Esophagus muscularis mucosa (tissue), 4 donors: ENCODE measurements at places on chromosomes 6 and 20. TPM values are rescaled to one million over a fixed set of nuclear protein-coding genes. Genes with fewer than 3 reads are reported as not detected.

ALDH5A1 gene
- total RNA-seq, result 3.5 TPM

KIFC1 gene
- total RNA-seq, result 0.39 TPM

NKX2-2 gene
- not detected for total RNA-seq

HLA-DQA1 gene
- 0.97 TPM for total RNA-seq

SIGLEC1 gene
- 18.7 TPM for total RNA-seq

DNA sequence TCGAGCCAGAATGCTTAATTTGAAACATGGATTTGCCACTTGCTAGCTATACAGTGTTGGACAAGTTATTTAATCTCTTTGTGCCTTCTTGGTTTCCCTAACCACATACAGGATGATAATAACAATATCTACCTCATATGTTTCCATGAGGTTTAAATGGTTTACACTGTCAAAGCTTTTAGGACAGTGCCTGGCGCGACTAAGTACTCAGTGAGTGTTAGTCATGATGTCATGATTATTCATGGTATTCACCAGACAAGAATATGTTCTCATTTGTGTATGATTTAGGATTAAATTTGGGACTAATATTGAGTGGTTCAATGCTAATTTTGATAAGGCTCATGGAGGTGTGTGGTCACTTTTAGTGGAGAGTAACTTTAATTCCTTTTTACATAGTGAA is 167.4 kb downstream of the EYA4 start:
- H3K4me3 ChIP-seq, result no peak overlapping the region
- H3K36me3 ChIP-seq, result no peaks in the 10 kb centered on the region
- H3K27ac ChIP-seq, result no peak overlapping the region
- no peaks in the 10 kb centered on the region for H3K27me3 ChIP-seq
- no peak for DNase-seq

- H3K27me3 ChIP-seq, result peaks cover 97% of the 10 kb centered on the region
- H3K27ac ChIP-seq, result no peak overlapping the region
- DNase-seq, result peak; percentile 89
- no peaks in the 10 kb centered on the region for H3K36me3 ChIP-seq
- no peaks in the 10 kb centered on the region for H3K4me1 ChIP-seq
Observed at GRCh38 chr6:50826803-50827202, 8.1 kb downstream of the TFAP2B start.

DNA sequence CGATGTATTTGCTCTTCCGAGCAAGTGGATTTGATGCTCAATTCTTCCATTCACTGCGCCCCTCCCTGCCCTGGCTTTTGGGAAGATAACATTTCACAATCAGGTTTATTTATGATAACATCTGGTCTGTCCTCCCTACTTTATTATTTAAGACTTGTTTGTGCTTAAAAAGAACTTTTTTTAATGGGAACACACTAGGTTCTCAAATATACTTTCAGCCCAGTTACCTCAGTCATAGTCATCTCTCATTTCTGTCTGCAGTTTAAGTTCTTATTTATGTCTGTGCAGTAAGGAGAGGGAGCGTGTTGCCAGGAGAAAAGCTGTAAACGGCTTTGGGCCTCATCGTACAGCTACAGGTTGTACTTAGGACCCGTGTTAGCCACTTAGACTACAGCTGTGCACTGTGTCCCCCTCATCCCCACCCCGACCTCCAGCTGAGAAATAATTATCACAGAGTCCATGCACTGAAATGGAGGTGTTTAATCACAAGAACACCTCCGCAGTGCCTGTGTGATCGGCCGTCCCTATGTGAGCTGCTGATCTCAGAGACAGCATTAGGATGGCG is 99.3 kb downstream of the RPP40 start:
- peaks cover 8% of the 10 kb centered on the region for H3K4me1 ChIP-seq
- H3K27me3 ChIP-seq, result no peaks in the 10 kb centered on the region
- no peak for DNase-seq

DNA sequence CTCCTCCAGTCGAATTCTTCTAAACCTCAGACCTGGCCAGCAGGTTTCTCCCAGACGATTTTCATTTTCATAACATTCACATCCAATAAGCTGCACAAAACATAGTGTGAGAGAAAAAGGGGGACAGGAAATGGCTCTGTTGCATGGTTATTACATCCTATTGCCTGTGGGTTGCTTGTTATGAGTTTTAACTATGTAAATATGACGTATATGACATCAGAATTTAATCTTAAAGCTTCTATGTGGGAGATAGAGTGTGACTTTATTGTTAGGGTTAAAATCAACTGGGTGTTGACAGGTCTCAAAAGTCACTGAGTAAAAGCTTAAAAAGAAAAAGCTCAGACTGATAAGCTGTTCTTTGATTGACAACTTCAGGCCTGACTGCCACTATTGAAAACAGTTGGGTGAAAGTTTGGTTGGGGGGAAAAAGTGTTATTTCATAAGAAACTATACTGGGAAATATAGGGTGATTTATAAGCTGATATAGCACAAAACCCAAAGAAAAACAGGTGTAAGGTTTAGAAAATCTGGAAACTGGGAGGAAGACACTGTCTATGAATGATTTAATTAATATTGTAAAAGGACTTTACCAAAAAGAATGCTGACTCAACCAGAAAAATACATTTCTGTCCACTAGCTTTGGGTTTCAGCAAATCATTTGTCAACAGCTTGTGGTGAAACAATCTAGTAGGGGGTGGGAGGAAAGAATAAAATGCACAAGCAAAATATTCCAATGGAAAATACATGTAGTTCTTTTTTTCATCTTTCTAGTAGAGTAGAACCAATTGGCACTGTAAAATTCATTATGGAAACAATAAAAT is 134.1 kb upstream of the CEP162 start:
- no peaks in the 10 kb centered on the region for H3K36me3 ChIP-seq
- H3K4me1 ChIP-seq, result no peaks in the 10 kb centered on the region
- H3K4me3 ChIP-seq, result no peak overlapping the region
- no peak for DNase-seq
- no peaks in the 10 kb centered on the region for H3K27me3 ChIP-seq
- no peak overlapping the region for H3K27ac ChIP-seq

DNA sequence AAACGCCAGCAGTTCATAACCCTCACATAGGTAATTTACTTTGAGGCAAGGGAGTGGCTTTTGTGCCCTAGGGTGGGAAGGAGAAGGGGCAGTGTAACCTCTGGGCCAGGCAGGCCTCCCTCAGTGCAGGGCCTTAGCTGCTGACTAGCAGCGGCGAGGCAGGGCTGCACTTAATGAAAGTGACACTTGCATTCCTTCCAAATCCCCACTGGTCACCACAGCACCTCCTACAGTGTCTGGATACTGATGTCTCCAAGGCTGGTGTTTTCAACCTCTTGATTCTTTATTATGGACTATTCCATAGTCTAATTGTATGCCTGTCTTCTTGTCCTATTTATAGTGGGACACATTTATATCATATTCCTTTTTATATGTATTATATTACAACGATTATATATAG is 152.7 kb downstream of the LY86 start:
- peaks cover 31% of the 10 kb centered on the region for H3K27me3 ChIP-seq
- no peaks in the 10 kb centered on the region for H3K4me1 ChIP-seq
- H3K27ac ChIP-seq, result no peak overlapping the region
- no peaks in the 10 kb centered on the region for H3K36me3 ChIP-seq

DNA sequence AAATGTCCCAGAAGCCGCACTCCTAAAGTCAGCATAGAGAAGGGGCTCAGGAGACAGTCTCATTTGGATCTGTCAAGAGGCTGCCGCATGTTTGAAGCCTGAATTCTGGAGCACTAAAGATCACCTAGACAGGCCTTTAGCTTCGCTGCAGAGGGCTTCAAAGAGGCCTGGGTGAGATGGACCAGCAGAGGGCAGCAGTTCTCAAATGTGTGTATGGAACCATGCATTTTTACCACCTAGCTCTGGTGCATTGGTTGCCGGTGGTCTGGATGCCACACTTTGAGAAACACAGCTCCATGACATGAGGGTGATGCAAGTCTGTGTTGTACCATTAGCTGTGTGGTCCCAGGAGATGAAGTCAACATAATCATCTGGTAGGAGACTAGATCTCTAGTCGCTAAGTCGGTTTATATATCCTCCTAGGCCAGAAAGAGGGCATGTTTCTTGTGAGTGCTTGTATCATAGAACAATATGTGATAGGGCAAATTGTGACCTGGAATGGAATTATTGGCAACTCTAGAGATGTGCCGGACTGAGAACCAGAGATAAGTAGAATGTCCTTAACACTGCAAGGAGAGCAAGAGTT is 64.8 kb downstream of the KIAA0319 start:
- no peaks in the 10 kb centered on the region for H3K27me3 ChIP-seq
- H3K4me3 ChIP-seq, result no peak overlapping the region
- H3K36me3 ChIP-seq, result no peaks in the 10 kb centered on the region
- no peak for DNase-seq
- H3K27ac ChIP-seq, result no peak overlapping the region

GRCh38 chr20:53755733-53756531 is 162.3 kb upstream of the ZNF217 start:
- no peaks in the 10 kb centered on the region for H3K27me3 ChIP-seq
- no peak for DNase-seq
- H3K27ac ChIP-seq, result no peak overlapping the region
- peaks cover 11% of the 10 kb centered on the region for H3K4me1 ChIP-seq
- no peak overlapping the region for H3K4me3 ChIP-seq
- no peaks in the 10 kb centered on the region for H3K36me3 ChIP-seq

- peak overlapping the region; percentile 100 for H3K27ac ChIP-seq
- no peak overlapping the region for H3K4me3 ChIP-seq
- peaks cover 75% of the 10 kb centered on the region for H3K4me1 ChIP-seq
Observed at GRCh38 chr6:35483893-35484645, 12.8 kb downstream of the TEAD3 start.

GRCh38 chr6:47633141-47633540 is 65.2 kb upstream of the ADGRF4 start:
- no peak for DNase-seq
- no peaks in the 10 kb centered on the region for H3K27me3 ChIP-seq
- H3K36me3 ChIP-seq, result no peaks in the 10 kb centered on the region
- H3K4me3 ChIP-seq, result no peak overlapping the region
- H3K27ac ChIP-seq, result no peak overlapping the region
